ENCODE measurements at places on chromosomes 1 and 21. TPM values are rescaled to one million over a fixed set of nuclear protein-coding genes. Genes with fewer than 3 reads are reported as not detected.

The FCGR2B gene
- total RNA-seq = 35.2 TPM

The TSPAN1 gene
- 3.2 TPM for total RNA-seq

The CR1L gene
- total RNA-seq = 7.1 TPM

The OR2L3 gene
- total RNA-seq = 1.0 TPM

The MLLT11 gene
- total RNA-seq = 1.2 TPM

- peaks cover 87% of the 10 kb centered on the region for H3K36me3 ChIP-seq
- no peak overlapping the region for H3K4me3 ChIP-seq
- DNase-seq = no peak
- H3K27me3 ChIP-seq = no peaks in the 10 kb centered on the region
- peaks cover 8% of the 10 kb centered on the region for H3K4me1 ChIP-seq
Observed at GRCh38 chr1:201004732-201005131, 18.8 kb downstream of the KIF21B start.

DNA sequence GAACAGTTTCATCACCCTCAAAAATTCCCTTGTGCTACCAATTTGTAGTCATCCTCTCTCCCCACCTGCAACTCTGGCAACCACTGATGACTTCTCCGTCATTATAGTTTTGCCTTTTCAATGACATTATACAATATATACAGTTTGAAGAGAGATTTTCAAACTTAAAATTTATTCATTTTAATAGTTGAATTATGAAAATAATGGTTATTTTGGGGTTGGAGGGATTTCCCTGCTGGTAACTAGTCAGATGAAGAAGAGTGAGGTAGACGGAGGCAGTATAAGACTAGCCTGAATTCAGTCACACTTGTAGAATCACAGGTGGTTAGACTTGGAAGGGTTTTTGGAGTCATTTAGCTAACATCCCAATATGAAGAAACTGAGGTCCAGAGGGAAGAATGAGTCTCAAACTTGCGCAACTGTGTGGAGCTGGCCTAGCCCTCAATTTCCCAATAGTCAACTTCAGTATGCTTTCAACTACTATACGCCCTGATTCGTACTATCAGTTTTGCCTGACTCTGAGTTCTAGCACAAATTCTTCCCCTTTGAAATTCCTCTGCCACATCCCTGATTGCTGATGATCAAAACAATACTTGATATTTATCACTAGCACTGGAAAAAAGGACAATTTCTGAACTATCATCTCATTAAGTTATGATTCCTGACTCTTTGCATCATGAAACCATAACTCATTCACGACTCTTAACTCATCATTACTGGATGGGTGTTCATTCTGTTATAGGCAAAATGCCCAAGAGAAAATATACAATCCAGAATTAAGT lies 54.2 kb downstream of the VANGL2 start:
- H3K4me1 ChIP-seq = no peaks in the 10 kb centered on the region
- H3K27me3 ChIP-seq = no peaks in the 10 kb centered on the region
- H3K27ac ChIP-seq = no peak overlapping the region
- H3K36me3 ChIP-seq = no peaks in the 10 kb centered on the region

- no peak overlapping the region for H3K4me3 ChIP-seq
Observed at GRCh38 chr1:246355411-246356230, 151.5 kb downstream of the SMYD3 start.

DNA sequence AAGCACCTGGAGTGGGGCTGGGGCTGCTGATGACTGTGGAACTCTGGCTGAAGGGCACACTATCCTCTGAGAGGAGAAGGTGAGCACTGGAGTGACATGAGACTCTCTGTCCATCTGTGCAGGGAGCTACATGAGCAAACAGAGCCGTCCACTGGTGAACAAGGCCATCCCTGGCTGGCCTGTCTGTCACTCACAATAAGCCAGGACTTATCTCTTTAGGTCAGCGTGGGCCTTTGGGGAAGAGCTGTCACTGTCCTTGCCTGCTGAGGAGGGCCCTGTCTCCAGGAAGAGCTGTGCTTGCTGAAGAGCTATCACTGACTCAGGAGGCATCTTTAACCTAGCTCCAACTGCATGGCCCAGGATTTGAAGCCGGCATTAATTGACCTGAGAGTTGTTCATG lies 82.1 kb downstream of the FOXD2 start:
- DNase-seq = no peak
- H3K36me3 ChIP-seq = no peaks in the 10 kb centered on the region
- H3K27me3 ChIP-seq = no peaks in the 10 kb centered on the region

GRCh38 chr1:206887701-206888100 lies 9.5 kb upstream of the IL24 start:
- no peaks in the 10 kb centered on the region for H3K36me3 ChIP-seq
- H3K4me1 ChIP-seq = peaks cover 14% of the 10 kb centered on the region
- no peak overlapping the region for H3K4me3 ChIP-seq
- DNase-seq = no peak

- no peaks in the 10 kb centered on the region for H3K36me3 ChIP-seq
- no peak for DNase-seq
- peaks cover 27% of the 10 kb centered on the region for H3K27me3 ChIP-seq
Observed at GRCh38 chr1:42956739-42957138, 1.9 kb downstream of the SLC2A1 start.

- H3K36me3 ChIP-seq = no peaks in the 10 kb centered on the region
- no peaks in the 10 kb centered on the region for H3K4me1 ChIP-seq
- H3K4me3 ChIP-seq = no peak overlapping the region
- H3K27ac ChIP-seq = no peak overlapping the region
- DNase-seq = no peak
Observed at GRCh38 chr1:202661136-202661845, 49.0 kb downstream of the SYT2 start.

DNA sequence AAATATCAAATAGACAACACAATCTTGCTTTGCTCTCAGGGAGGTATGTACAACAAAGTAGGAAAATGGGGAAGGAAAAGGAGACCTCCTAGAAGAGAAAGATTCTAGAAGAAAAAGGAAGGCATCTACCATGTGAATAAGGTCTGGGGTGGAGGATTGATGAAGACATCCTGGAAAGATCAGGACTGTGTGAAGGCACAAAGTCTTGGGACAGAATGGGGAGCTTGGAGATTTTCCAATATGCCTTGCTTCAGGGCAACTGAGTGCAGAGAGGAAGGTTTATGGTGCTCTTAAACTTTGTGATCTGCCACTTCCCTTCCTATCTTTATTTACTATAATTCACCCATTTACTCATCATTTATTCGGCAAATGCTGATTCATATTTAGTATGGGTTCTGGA lies 352.0 kb downstream of the PLPP3 start:
- H3K36me3 ChIP-seq = no peaks in the 10 kb centered on the region
- no peaks in the 10 kb centered on the region for H3K27me3 ChIP-seq
- H3K4me3 ChIP-seq = no peak overlapping the region
- no peak overlapping the region for H3K27ac ChIP-seq
- H3K4me1 ChIP-seq = no peaks in the 10 kb centered on the region

GRCh38 chr1:228109962-228110488 lies 926 bp upstream of the MRPL55 start:
- H3K4me1 ChIP-seq = peaks cover 45% of the 10 kb centered on the region
- peak overlapping the region; percentile 94 for H3K27ac ChIP-seq
- peaks cover 18% of the 10 kb centered on the region for H3K36me3 ChIP-seq
- H3K4me3 ChIP-seq = peak overlapping the region; percentile 95
- no peak for DNase-seq
- H3K27me3 ChIP-seq = no peaks in the 10 kb centered on the region

DNA sequence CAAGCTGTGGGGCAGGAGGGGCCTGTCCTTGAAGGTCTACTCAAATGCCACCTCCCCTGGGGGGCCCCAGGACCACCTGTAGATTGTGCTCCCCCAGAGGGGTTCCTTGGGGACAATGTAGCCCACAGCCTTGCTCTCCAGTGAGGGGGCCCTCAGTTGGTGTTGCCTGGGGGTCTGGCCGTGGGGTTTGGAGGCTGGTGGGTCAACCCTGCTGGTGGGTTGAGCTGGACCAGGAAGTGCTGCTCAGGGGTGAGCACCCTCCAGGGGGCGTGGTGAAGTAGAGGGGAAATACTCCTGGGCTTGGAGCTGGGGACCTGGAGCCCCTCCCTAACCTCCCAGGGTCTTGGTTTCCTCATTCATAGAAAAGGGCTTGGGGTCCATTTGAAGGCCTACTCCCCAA lies 143.6 kb upstream of the WNT4 start:
- no peaks in the 10 kb centered on the region for H3K36me3 ChIP-seq
- H3K27ac ChIP-seq = no peak overlapping the region
- no peaks in the 10 kb centered on the region for H3K4me1 ChIP-seq
- H3K27me3 ChIP-seq = no peaks in the 10 kb centered on the region
- no peak for DNase-seq
- no peak overlapping the region for H3K4me3 ChIP-seq

GRCh38 chr1:71836904-71837303 lies 445.4 kb downstream of the NEGR1 start:
- no peaks in the 10 kb centered on the region for H3K27me3 ChIP-seq
- H3K36me3 ChIP-seq = no peaks in the 10 kb centered on the region
- H3K4me1 ChIP-seq = no peaks in the 10 kb centered on the region

All from spleen (tissue), 13 donors.